ENCODE measurements at places on chromosomes 7 and 10.

- DNase-seq = no peak
These were observed 25.3 kb downstream of the CROT start for GRCh38 chr7:87370660-87371180.

DNA sequence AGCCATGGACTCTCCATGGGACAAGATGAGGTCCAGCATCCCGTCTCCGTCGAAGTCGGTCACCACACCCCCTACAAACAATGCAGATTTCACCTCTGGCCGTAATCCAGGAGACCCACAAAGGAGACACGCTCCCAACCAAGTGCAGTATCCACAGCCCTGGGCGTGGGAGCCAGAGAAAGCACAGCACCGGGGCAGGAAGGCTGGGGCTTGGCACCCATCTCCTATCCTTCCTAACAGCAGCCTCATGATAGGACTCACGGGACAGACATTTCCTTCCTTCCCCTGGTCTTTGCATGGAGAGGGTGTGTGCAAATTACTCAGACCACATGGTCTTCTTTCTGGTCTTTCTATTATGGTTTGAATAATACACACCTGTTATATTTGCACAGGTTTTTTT is 46.3 kb downstream of the GOLGA7B start:
- no peak for DNase-seq

GRCh38 chr7:99362801-99363200 is 11.7 kb upstream of the ARPC1B start:
- no peak for DNase-seq

DNA sequence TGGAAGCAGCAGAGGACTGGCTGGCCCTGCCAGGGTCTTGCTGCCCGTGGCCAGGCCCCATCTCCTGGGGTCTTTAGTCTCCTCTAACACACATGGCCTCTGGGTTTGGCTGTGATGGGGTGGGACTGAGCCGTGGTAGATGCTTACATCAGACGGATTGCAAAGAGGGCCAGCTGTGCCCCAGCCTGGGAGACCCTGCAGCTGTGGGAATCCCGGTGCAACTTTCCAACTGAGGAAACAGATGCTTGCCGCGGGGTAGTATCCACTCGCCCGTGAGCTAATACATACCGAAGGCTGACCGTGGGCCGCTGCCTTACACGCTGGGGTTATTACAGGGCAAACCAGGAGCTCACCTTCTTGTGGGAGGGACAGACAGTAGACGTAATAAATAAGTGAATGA is 24.1 kb upstream of the SH2B2 start:
- DNase-seq = no peak

GRCh38 chr10:7338469-7338868 is 72.4 kb downstream of the SFMBT2 start:
- no peak for DNase-seq

All from CD4-positive, alpha-beta T cell treated with Interleukin-12 subunit alpha and Interleukin-12 subunit beta, for 1 hour (primary cell).